Esophagus mucosa (tissue), 1 donor: ENCODE measurements at places on chromosomes 4 and X. TPM values are rescaled to one million over a fixed set of nuclear protein-coding genes. Genes with fewer than 3 reads are reported as not detected.

The EFHC2 gene
- total RNA-seq, result 0.80 TPM

The BEX1 gene
- total RNA-seq, result not detected

The MAGEA12 gene
- not detected for total RNA-seq

The TEX11 gene
- total RNA-seq, result not detected

The CT55 gene
- total RNA-seq, result not detected

- no peak for ATAC-seq
Observed at GRCh38 chr4:102527695-102528283, 26.6 kb downstream of the NFKB1 start.

- ATAC-seq, result no peak
Observed at GRCh38 chrX:3244203-3244743, 102.2 kb downstream of the MXRA5 start.

DNA sequence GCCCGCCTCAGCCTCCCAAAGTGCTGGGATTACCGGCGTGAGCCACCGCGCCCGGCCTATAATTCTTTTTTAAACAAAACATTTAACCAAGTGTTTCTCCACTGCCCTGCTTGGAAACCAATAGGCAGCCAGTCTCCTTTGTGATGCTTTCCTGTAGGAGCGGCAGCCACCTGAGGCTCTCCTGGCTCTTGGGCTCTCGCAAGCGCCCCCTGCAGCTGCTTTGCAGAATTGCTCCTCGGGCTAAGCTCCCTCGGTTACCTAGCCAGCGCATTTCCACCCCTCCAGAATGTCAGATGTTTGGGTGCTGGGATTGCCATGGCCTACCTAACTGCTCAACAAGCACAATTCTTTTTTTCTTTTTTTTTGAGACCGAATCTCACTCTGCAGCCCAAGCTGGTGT lies 7.7 kb downstream of the S100P start:
- ATAC-seq, result no peak
